Hematopoietic multipotent progenitor cell treated with erythropoietin and hydrocortisone succinate and interleukin-3 and kit ligand, for 8 days (in vitro differentiated cells): ENCODE measurements at places on chromosomes 5 and 9.
A peak's percentile ranks its signal among the peaks of the same experiment; 100 is the strongest.

DNA sequence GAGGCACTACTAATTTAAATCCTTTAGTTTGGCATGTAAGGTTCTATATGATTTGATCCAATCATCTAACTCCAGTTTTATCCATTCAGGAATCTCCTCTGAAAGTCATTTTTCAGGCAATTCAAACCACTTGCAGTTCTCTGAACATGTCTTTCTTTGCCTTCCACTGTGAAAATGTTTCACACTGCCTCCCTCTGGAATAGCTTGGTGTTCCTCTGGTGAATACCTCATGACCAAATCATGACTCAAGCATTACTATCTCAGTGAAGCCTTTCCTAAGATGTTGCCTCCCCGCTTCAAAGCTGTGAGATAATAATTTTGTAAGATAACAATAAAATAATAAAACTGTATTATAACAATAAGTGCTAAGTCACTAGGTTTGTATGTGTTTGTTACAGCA lies 981.1 kb downstream of the DTWD2 start:
- DNase-seq = no peak

GRCh38 chr9:83981126-83981871 lies 694 bp downstream of the RMI1 start:
- DNase-seq = peak; percentile 62

GRCh38 chr5:65774346-65774745 lies 52.3 kb downstream of the NLN start:
- no peak for DNase-seq

GRCh38 chr5:179668391-179668790 lies 12.4 kb downstream of the CBY3 start:
- peak; percentile 78 for DNase-seq

DNA sequence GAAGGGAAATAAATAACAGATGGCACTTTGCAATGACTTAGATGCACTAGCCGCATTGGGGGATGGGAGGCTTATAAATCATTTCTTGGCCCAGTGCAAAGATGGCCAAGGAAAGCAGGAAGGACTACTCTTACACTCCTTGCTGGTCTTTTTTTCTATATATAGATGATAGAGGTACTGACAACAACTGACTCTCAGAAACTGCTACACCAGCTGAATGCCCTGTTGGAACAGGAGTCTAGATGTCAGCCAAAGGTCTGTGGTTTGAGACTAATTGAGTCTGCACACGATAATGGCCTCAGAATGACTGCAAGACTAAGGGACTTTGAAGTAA lies 1.7 kb downstream of the CCNG1 start:
- DNase-seq = peak; percentile 70

GRCh38 chr5:21882074-21882745 lies 970.9 kb downstream of the CDH12 start:
- DNase-seq = no peak

- DNase-seq = no peak
Measured at GRCh38 chr5:154298065-154298464, 107.5 kb downstream of the GALNT10 start.

DNA sequence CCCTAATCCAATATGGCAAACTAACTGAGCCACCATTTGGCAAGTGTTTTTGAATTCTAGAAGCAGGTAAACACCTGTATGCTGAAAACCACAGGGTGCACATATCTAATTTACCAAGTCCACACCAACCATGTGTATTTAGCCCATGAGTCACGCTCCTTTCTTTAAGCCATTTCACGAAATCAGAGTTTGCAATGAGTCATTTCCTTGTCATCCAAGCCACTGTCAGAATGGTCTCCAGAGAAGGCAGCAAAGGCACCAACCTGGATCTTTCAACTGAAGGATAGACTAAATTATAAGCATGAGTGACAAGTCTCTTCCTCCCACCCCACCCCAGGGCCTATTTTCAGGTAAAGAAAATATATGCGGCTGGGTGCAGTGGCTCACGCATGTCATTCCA lies 110.0 kb downstream of the PAX5 start:
- DNase-seq = no peak

DNA sequence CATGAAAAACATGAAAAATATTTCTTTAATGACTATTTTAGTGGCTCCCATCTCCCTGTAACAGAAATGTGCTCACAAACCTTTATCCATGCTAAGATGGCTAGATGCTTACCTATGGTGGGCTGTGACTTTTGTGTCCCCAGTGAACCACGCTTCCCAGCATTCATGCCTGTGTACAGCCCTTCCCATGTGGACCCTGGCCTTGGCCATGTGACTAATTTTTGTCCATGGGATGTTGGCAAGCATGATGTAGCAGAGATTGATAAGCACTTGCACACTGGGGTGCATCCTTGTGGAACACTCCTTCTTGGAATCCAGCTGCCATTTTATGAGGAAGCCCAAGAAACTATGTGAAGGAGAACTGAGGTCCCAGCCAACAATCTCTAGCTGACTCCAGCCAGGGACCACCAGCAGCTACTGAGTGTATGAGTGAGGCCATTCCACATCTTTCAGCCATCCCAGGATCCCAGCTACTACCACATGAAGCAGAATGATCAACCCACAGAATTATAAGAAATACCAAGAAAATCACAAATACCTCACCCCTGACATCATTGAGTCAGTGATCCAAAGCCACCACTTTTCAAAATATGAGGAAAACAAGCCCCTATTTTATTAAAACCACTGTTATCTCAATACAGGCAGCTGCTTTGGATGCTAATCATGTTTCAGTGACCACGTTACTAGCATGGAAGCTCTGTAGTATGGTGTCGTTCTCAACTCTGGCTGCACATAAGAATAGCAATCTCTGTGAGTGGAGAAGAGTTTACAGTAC lies 16.1 kb upstream of the RAI14 start:
- no peak for DNase-seq

DNA sequence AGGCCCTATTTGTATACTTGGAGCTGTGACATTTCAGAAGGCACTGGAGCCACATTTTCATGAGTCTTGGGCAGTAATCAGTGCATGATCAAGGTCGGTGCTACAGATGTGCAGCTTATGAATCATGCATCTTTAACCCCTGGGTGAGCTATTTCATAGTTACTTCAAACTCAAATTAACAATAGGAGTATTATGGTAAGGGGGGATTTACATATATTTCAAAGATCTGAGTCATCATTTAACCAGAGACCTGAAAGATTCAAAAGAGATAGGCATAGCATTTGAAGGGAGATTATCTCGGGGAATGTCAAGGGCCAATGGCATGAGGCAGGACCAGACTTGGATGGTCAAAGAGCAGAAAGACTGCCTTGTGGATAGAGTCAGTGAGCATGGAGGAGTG lies 169.0 kb upstream of the GRIN3A start:
- no peak for DNase-seq

DNA sequence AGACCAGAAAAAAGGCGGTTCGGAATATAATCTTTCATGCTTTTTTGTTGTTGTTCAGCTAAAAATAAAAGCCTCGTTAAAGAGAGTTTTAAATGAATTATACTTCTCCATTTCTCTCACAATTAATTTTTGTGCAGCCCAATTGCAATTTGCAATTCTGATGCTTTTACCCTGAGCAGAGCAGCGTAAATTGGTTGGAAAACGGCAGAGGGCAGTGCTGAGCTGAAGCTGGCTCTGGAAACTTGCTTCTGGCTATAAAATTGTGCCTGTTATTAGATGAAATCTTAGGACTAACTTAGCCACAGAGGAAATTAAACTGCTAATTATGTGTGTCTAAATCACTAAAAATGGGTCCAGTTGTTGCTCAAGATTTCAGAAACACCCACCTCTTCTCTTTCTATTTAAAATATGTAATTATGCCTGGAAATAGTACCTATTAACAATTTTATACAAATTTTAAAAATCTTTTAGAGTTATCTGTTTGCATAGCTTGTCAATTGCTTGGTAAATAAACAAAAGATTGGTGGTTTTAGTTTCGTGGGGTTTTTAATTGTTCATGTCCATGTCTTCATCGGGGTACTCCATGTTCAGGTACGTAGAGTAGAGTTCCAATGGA lies 441.8 kb upstream of the TLE4 start:
- peak; percentile 37 for DNase-seq

GRCh38 chr5:140075371-140075770 lies 32.3 kb upstream of the NRG2 start:
- no peak for DNase-seq

DNA sequence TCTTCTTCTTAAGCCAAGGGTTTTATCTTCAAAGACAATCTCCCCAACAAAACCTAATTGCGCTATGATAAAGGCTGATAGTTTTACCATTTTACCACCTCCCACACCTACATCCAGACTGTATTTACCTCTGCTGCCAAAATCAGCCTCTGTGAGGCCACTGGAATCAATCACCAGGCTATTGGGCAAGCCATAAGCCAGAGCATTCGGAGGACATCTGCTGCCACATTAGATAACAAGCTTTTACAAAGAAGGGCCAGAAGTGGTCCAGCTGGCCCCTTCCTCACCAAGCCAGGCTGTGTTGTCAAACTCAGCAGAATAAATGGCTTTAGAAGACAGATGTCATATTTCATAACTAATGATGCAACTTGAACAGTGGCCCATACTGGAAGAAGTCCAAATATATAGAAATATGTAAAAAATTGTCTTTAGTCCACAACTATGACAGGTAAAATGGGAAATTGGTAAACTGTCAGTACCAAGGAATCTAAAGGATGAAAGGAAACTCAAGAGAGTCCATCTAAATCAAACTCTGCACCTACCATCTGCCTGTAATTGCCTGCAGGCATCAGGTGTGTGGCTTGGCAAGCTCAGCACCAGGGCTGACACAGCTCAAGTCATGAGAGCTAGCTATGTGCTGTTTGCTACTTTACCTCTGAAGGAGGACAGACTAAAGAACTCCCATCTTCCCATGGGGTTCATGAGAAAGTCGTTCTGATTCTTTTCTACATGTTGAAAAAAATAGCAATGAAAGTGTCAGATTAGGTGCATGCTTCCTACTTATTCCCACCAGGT lies 16.1 kb downstream of the SLC45A2 start:
- DNase-seq = no peak

DNA sequence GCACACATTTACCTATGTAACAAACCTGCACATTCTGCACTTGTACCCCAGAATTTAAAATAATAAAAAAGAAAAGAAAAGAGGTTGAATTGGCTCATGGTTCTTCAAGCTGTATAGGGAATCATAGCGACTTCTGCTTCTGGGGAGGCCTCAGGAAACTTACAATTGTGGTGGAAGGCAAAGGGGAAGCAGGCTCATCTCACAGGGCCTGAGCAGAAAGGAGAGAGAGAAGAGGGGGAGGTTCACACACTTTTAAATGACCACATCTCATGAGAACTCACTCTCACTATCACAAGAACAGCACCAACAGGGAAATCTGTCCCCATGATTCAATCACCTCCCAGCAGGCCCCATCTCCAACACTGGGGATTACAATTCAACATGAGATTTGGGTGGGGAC lies 214.6 kb downstream of the CDK5RAP2 start:
- DNase-seq = no peak

- DNase-seq = peak; percentile 16
Measured at GRCh38 chr5:37839407-37840052, at the start of gene GDNF. Gene GDNF (minus strand): TSS chr5:37840041. CDS start chr5:37834796, 5,245 bp downstream.

GRCh38 chr5:59416451-59416850 lies 477.1 kb downstream of the PDE4D start:
- DNase-seq = no peak

DNA sequence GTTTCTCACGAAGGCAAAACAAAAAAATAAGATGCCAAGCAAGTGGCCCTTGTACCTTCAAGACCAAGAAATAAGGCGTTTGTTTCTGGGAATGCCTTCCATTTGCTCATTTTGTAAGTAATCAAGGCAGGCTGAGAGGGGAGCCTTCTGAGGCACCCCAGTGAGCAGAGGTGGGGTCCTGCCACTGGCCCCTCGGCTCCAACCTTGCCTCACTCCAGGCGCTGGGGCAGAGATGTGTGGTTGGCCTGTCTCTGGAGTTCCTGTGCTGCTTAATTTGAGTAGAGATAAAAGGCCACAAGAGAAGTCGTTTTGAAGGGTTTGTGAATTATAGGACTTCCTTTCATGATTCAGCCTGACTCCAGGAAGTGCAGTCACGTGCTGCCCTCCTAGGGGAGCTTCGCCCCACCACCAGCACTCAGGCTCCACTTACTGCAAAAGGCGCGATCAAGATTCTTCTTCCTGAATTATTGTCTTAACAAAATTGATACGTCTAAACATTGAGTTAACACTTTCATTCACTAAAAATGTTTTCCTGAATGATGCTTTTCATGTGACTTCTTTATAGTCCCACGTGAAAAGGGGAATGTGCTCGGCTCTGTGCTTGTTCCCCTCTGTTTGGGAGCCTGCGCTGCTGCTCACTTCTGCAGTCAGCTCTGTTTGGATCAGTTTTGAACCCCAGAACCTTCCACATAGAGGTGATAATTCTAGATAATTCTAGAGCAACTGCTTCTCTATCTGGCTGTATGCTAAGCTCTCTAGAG lies 13.7 kb downstream of the SYK start:
- DNase-seq = peak; percentile 84

- DNase-seq = no peak
Measured at GRCh38 chr5:154459015-154459414, 13.2 kb downstream of the SAP30L start.

DNA sequence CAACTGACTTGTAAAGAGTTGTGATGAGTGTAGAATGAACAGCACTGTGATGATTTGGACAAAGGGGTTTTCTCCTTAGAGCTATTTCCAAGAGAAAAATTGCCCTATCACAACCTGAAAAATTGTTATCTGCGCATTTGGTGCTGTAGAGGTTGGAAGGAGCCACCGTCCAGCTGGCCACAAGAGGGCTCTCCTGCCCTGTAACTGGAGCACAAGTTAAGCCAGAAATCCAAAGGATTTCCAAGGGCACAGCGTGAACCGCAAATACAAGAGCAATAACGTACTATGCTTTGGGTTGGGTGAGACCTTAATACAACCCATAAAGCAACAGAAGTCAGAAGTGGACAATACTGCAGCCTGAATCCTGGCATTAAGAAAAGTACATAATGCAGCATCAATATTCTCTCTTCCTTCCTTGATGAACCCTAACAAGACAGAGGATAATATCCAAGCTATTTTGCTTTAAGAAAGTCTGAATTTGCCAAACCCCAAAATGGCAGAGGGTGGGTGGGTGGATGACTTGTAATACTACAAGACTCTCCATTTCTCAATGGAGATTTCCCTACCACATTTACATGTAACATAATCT lies 56.8 kb upstream of the SMIM32 start:
- peak; percentile 41 for DNase-seq

GRCh38 chr9:113803811-113804589 lies 72.1 kb upstream of the ZNF618 start:
- no peak for DNase-seq

DNA sequence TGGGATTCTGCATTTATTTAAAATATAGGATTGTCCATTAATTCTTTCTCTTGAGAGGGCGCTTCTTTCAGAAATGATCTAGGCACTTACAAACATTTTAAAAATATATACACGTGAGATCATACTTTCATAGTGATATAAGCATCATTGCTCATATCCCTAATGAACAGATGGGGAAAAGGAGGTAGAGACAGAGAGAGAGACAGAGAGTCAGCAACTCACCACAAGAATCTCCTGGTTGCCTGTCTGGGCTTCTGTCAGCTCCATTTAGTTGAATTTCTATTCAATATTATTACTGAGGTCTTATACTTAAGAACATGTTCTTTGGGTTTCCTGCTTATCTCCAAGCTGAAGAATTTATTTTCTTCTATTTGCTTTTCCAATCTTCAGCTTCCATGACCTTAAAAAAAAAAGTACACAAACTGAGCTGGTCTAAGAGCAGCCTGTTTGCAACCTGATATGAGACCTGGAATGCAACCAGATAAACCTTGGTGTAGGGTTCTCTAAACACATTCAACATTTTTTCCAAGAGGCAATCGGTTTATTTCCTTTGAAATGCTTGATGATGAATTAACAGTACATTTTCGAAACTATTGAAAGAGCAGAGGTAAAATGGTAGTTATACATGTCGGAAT lies 51.6 kb upstream of the LIFR start:
- no peak for DNase-seq
